ENCODE measurements at places on chromosomes 7 and 10. TPM values are rescaled to one million over a fixed set of nuclear protein-coding genes. Genes with fewer than 3 reads are reported as not detected.

The RNF148 gene
- 4.9 TPM for total RNA-seq

The FLNC gene
- 4.0 TPM for total RNA-seq

The OR2F2 gene
- not detected for total RNA-seq

The TPK1 gene
- 0.66 TPM for total RNA-seq

The SPACDR gene
- not detected for total RNA-seq

The PLEKHS1 gene
- 7.6 TPM for total RNA-seq

The NPY4R2 gene
- total RNA-seq = not detected

The BMPER gene
- total RNA-seq = 0.33 TPM

The GPR158 gene
- 0.52 TPM for total RNA-seq

The SLC26A5 gene
- not detected for total RNA-seq

The CALCR gene
- total RNA-seq = not detected

The OPTN gene
- 32.7 TPM for total RNA-seq

The CALN1 gene
- total RNA-seq = 0.52 TPM

The ACBD7 gene
- total RNA-seq = not detected

The GATA3 gene
- total RNA-seq = 0.26 TPM

The CFAP46 gene
- 0.52 TPM for total RNA-seq

The SPDYE5 gene
- total RNA-seq = not detected

The TMEM196 gene
- not detected for total RNA-seq

The CYP3A4 gene
- total RNA-seq = 0.99 TPM

The GIMAP7 gene
- 3.6 TPM for total RNA-seq

The ANKRD61 gene
- not detected for total RNA-seq

The TTYH3 gene
- total RNA-seq = 11.2 TPM

The HOXA9 gene
- not detected for total RNA-seq

The ZNF425 gene
- 0.33 TPM for total RNA-seq

The ANKRD1 gene
- 4.3 TPM for total RNA-seq

The GAD2 gene
- total RNA-seq = 11.7 TPM

The PSMC2 gene
- total RNA-seq = 27.0 TPM

The CD36 gene
- 120 TPM for total RNA-seq

The HABP2 gene
- total RNA-seq = 9.2 TPM

The AGBL3 gene
- 0.33 TPM for total RNA-seq

The CCL24 gene
- not detected for total RNA-seq

The PILRA gene
- total RNA-seq = 7.0 TPM

The EBLN1 gene
- not detected for total RNA-seq

The OR2A12 gene
- total RNA-seq = not detected

The LIPK gene
- total RNA-seq = not detected

The EPHB6 gene
- 84.0 TPM for total RNA-seq

The CELF2 gene
- total RNA-seq = 11.2 TPM

The GOLGA7B gene
- total RNA-seq = 9.1 TPM

The NUTM2D gene
- total RNA-seq = 1.3 TPM

The CDH23 gene
- total RNA-seq = 58.7 TPM

The FANK1 gene
- 7.3 TPM for total RNA-seq

The PDGFA gene
- 58.6 TPM for total RNA-seq

The OGA gene
- 83.3 TPM for total RNA-seq

The PNLIPRP3 gene
- total RNA-seq = not detected
